ENCODE measurements at places on chromosomes 7 and 10.

- DNase-seq = no peak
Observed at GRCh38 chr7:139823959-139824521, 5.0 kb upstream of the TBXAS1 start.

DNA sequence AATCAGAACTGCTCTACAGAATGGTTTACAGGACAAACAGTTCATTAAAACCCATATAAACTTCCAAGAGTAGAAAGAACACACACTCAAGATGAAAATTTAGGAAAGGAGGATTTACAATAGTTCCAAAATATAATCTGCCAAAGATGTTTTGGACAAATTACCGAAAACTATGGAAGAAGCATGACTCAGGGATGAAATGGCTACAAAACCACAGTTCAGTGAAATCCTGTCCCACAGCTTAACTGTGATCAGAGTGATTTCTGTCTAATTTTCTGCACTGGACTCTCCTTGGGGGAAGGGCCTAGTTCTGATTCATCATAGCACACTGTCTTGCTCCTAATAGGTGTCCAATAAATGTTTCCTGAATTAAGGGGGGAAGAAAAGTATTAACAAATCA is 82.2 kb downstream of the HIPK2 start:
- no peak for DNase-seq

- no peak for DNase-seq
Observed at GRCh38 chr7:30479202-30480120, 877 bp upstream of the NOD1 start.

- no peak for DNase-seq
Observed at GRCh38 chr10:124707551-124707950, 36.6 kb downstream of the FAM53B start.

- DNase-seq = no peak
Observed at GRCh38 chr7:149293946-149294633, 32.1 kb downstream of the ZNF783 start.

DNA sequence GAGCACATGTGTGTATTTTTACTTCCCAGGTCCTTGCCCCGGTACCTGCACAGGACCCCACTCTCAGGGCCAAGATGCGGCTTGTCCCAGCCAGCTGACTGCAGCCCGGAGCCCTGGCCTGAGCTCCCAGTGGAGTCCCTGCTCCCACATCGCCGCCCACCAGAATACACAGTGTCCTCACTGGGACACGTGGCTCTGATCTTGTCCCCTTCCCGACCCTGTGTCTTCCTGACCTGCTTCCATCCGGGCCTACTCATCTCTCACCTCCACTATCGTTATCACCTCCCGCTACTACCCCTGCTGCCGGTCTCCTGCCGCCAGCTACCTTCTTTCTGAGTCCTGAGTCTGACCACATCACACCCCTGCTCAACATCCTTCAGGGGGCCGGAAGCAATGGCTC is 146.3 kb upstream of the CHST15 start:
- no peak for DNase-seq

DNA sequence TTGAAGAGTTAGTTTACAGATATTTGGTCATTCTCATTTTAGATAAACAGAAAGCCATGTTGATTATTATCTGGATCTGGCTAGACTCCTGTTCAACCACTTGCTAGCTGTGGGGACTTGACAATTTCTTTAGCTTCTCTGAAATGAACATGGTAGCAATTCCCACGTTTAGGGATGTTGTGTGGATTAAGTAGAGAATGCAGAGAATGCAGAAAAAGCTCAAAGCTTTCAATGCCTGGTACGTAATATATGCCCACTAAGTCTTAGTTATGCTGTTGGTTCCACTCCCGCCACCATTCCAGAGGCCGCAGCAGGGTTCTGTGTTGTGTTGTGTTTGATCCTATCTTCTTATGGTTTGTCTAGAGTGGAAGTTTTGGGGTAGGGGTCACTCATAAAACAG is 39.2 kb upstream of the RPA3 start:
- DNase-seq = no peak

DNA sequence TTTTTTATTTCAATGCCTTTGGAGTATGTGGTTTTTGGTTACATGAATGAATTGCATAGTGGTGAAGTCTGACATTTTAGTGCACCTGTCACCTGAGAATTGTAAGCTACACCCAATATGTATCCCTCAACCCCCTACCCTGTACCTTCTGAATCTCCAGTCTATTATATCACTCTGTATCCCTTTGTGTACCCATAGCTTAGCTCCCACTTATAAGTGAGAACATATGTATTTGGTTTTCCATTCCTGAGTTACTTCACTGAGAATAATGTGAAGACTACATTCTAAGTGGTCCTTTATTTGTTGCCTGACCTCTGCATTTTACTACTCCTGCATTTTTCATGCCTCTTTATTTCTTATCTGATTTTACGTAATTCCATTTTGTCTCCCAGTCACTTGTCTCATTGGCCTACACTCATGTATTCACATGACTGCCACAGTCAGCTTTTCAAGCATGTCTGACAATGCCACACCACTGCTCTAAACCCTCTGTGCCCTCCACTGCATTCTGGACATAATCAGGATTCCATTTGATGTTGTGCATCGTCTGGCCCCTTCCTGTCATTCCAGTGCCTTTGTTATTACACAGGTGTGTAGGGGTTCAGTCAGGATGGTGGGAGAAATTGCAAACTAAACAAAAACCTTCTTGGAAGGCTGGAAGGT is 1325.5 kb downstream of the XPNPEP1 start:
- no peak for DNase-seq

- DNase-seq = no peak
Observed at GRCh38 chr7:121940918-121941317, 68.0 kb downstream of the PTPRZ1 start.

- no peak for DNase-seq
Observed at GRCh38 chr10:72322030-72322279, 32.8 kb downstream of the DNAJB12 start.

DNA sequence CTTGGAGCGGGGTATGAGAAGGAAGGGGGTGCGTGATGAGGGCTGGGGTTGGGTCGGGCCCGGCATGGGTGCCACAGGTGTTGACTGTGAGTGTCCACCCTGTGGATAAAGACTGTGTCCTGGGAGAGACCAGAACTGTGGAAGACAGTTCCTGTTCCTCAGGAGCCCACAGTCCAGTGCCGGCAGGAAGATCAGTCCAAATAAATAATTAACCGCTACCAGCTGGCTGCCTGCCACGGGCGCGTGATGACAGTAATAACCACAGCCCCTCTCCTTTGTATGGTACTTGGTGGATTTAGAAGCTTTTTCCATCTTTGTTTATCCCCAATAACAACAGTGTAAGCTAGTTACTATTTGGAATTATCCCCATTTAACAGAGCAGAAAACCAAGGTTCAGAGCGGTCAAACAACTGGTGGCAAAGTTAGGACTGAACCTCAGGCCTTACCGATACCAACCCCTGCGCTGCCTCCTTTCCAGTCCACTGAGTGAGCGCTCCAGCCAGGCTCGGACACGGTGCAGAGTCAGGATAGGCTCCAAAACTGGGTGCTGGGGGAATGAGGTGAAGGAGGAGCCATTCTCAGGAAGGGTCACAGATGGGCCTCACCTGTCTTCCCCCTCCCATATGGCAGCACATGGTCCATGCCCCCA is 5.1 kb downstream of the ZMIZ1 start:
- DNase-seq = no peak

DNA sequence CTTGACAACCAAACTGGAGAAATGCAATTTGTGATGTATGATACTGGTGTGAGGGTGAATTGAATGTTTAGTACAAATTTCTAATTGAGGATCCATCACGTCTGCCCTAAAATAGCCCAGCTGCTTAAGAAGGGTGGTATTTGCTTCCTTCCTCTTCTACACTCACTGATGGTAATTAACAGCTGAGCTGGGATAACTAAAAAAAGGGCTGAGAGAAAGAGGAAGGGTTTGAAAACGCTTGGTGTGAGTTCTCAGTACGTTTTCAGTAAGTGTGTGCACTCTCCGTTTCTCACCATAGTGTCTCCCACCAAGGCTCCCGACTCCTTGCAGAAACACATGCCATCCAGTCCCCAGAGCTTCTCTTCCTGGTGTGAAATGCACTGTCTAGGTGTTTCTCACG is 54.3 kb downstream of the MAP3K8 start:
- DNase-seq = no peak

GRCh38 chr7:27423821-27424220 is 181.2 kb downstream of the EVX1 start:
- no peak for DNase-seq

- no peak for DNase-seq
Observed at GRCh38 chr7:10790910-10791309, 182.8 kb upstream of the PHF14 start.

DNA sequence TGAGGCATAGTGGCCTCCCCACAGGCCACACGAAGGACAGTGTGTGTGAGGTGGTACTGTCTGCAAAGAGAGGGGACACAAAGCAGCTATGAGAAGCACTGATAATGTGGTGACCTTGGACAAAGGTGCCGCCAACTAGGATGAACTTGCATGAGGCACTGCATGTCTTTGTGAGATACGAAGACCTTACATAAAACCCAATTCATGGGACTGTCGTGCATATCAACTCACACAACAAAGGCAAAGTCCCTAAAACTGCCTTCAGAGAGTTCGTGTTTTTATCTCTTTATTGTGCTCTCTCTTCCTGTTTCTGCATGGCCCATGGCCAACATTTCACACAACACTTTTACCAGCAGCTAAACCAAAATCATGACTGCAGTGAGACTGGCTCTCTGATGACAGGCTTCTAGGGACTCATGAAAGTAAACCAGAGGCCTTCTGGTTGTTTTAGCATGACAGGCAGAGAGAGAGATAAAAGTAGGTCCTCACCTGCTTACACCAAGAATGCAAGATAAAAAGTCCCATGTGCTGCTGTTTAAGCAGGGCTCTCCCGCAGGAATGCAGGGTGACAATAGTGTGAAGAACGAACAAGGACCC is 347.8 kb downstream of the ELMO1 start:
- DNase-seq = no peak

DNA sequence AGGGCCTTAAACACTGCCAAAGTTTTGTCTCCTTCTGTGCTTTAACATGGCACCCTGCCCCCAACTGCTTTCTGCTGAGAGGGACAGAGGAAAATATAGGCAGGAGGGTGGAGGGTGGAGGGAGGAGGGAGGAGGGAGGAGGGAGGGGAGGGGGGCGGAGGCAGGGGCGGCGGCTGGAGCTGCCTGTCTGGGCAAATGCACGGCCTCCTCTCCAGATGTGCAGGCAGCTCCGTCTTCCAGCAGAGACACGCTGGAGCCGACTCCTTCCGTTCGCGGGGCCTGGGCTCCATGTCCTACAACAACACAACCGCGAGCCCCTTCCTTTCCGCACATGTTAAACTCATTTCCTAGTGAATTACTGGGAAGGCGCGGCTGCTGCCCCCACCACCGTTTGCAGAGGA is 14.2 kb downstream of the EBF3 start:
- DNase-seq = no peak

DNA sequence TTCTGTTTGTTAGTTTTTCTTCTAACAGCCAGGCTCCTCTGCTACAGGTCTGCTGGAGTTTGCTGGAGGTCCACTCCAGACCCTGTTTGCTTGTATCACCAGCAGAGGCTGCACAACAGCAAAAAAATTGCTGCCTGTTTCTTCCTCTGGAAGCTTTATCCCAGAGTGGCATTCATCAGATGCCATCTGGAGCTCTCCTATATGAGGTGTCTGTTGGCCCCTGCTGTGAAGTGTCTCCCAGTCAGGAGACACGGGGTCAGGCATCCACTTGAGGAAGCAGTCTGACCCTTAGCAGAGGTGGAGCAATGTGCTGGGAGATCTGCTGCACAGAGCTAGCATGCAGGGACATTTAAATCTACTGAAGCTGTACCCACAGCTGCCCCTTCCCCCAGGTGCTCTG is 26.7 kb upstream of the CROT start:
- DNase-seq = peak; percentile 4

- peak; percentile 49 for DNase-seq
Observed at GRCh38 chr7:5694912-5695726, 86.3 kb downstream of the RNF216 start.

All from activated effector memory CD4-positive, alpha-beta T cell treated with Interleukin-2 at 50 U/mL for 16 hours (primary cell).